Natural killer cell treated with Interleukin-12 subunit alpha and Interleukin-12 subunit beta and Interleukin-15 and Interleukin-18, amount 100 ng/mL, for 72 hours (primary cell): ENCODE measurements at places on chromosomes 13 and 19.

GRCh38 chr13:105118426-105118985 lies 1417.0 kb downstream of the EFNB2 start:
- DNase-seq, result no peak

GRCh38 chr19:23203841-23204344 lies 46.3 kb downstream of the ZNF724 start:
- DNase-seq, result no peak

DNA sequence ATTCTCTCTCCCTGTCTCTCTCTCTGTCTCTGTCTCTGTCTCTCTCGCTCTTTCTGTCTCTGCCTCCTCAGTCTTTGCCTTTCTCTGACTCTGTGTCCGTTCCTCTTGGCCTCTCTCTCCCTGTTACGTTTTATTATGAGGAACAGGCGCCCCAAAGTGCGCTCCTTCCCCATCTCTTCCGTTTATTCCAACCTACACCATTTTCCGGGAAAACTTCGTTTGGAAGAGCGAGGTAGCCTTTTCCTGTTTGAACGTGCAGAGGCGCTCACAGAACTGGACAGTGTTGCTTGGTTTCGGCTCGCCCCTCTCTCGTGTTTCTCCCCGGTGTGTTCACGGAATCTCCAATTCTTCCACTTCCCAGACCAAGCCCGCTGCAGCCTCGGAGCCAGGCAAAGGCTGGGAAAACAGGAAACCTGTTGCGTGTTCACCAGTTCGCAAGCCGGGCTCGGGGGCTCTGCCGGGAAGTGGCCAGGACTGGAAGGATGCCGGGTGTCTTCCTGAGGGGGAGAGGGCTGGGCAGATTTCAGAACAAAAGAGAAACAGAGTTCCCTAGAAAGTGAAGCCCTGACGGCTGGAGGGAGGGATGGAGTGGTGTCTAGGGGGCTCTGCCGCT lies 605 bp downstream of the TMEM255B start:
- DNase-seq, result no peak

GRCh38 chr13:107099661-107100060 lies 531.7 kb upstream of the ARGLU1 start:
- no peak for DNase-seq

GRCh38 chr19:45440259-45440638 lies 16.5 kb upstream of the ERCC1 start:
- no peak for DNase-seq

DNA sequence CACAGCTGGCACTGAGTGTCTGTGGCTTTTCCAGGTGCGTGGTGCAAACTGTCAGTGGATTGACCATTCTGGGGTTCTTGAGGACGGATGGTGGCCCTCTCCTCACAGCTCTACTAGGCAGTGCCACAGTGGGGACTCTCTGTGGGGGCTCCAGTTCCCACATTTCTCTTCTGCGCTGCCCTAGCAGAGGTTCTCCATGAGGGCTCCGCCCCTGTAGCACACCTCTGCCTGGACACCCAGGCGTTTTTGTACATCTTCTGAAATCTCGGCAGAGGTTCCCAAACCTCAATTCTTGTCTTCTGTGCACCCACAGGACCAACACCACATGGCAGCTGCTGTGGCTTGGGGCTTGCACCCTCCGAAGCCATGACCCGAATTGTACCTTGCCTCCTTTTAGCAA lies 9.2 kb downstream of the ZNF627 start:
- DNase-seq, result no peak
